ENCODE measurements at places on chromosomes 13 and 19. TPM values are rescaled to one million over a fixed set of nuclear protein-coding genes. Genes with fewer than 3 reads are reported as not detected.

The ZSWIM9 gene
- polyA plus RNA-seq = 1.0 TPM

The PRTN3 gene
- polyA plus RNA-seq = not detected

The ZNF575 gene
- polyA plus RNA-seq = 0.80 TPM

DNA sequence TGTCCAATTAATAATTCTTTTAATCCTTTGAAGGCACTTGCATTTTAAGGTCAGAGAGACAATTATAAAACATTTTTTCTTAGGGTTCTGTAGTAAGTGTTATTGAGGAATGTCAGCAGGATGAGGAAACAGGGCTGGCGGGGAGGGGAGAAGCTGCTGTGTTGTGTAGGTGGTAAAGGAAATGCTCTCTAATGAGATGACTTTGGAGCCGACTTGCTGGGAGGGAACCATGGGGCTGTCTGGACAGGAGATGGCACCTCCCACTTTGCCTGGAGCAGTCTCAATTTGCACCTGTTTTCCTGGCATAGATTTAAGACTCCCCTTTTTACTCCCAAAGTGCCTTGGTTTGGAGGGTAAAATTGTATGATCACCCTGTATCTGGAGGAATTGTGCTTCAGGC lies 230.4 kb downstream of the ATP8A2 start:
- no peak for DNase-seq
- H3K27ac ChIP-seq = no peak overlapping the region
- no peaks in the 10 kb centered on the region for H3K4me1 ChIP-seq
- no peaks in the 10 kb centered on the region for H3K36me3 ChIP-seq
- no peaks in the 10 kb centered on the region for H3K27me3 ChIP-seq

The ELAVL3 gene
- not detected for polyA plus RNA-seq
